ENCODE measurements at places on chromosomes 4 and X.

GRCh38 chr4:95439896-95440295 lies 108.9 kb downstream of the UNC5C start:
- no peak for DNase-seq

- DNase-seq: no peak
Measured at GRCh38 chr4:108210989-108211835, 42.5 kb upstream of the LEF1 start.

- DNase-seq: no peak
Measured at GRCh38 chr4:133152330-133152821, 3.3 kb downstream of the PCDH10 start.

GRCh38 chr4:71749008-71749594 lies 34.8 kb downstream of the GC start:
- no peak for DNase-seq

DNA sequence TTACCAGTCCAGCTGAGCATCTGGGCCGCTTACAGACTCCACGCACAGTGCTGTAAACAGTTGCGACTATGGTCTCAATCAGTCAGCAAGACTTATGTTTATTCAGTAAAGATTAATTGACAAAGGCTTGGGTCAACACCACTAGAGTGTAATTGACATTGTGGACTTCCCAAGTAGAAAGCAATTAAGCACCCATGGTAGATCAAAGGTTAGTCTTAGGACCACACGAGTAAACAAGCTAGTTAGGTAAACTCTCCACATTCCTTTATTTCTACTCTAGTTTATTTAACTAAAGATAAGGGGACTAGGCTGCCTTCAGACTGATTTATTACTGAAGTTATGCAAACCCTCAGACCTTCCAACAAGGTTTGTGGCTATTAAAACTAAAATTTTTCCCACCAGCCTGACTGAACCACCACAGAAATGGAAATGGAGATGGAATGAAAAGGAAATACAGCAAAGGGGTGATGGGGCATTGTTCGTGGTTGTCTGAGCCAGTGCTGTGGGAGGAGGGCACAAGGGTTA lies 44.2 kb downstream of the MTHFD2L start:
- DNase-seq: no peak

- DNase-seq: no peak
Measured at GRCh38 chrX:36581030-36581429, 427.1 kb upstream of the FAM47C start.

DNA sequence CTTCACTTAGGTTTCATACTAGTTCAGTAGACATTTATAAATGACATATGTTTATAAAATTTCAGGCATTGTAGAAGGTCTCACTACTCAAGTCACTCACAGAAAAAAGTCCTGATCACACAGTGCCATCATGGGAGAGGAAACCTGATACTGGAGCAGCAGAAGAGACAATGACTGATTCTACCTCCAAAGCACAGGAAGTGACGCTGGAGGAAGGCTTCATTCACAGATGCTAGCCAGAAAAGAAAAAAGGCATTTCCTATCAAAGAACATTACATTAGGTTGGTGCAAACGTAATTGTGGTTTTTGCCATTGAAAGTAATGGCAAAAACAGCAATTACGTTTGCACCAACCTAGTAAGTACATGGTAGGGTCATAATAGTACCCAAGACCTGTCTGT lies 79.5 kb downstream of the RASGEF1B start:
- no peak for DNase-seq

GRCh38 chr4:168723569-168723968 lies 226.7 kb downstream of the PALLD start:
- DNase-seq: no peak

- DNase-seq: no peak
Measured at GRCh38 chr4:114883641-114884040, 229.8 kb downstream of the NDST4 start.
